ENCODE measurements at places on chromosomes 11 and 22.
A peak's percentile ranks its signal among the peaks of the same experiment; 100 is the strongest.

- DNase-seq, result peak; percentile 93
Measured at GRCh38 chr22:24697621-24698082, 76.9 kb downstream of the PIWIL3 start.

- no peak for DNase-seq
Measured at GRCh38 chr11:32571039-32571438, 12.6 kb upstream of the EIF3M start.

- no peak for DNase-seq
Measured at GRCh38 chr11:119839476-119840133, 110.6 kb upstream of the NECTIN1 start.

- DNase-seq, result no peak
Measured at GRCh38 chr11:38814670-38815069, 2216.6 kb upstream of the RAG2 start.

- DNase-seq, result no peak
Measured at GRCh38 chr11:76086743-76087635, 119.3 kb downstream of the WNT11 start.

GRCh38 chr22:20509344-20510047 lies 2.1 kb downstream of the MED15 start:
- DNase-seq, result no peak

GRCh38 chr11:44333271-44334218 lies 23.6 kb upstream of the ALX4 start:
- no peak for DNase-seq

- no peak for DNase-seq
Measured at GRCh38 chr11:95559899-95560298, 229.7 kb downstream of the FAM76B start.

DNA sequence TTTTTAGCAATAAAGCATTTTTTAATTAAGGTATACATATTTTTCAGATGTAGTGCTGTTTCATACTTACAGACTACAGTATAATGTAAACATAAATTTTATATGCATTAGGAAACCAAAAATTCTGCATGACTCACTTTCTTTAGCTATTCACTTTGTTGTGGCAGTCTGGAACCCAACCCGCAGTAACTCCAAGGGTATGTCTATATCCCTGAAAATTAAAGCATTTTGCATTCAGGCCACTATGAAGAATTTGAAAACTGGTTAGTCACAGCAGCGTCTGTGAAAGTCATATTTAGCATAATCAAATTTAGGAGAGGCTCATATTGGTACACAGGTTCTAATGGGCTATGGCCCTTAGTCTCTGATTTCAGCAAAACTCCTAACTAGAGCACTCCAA lies 46.8 kb downstream of the BBOX1 start:
- no peak for DNase-seq

GRCh38 chr11:127136438-127136837 lies 135.9 kb upstream of the KIRREL3 start:
- no peak for DNase-seq

- DNase-seq, result no peak
Measured at GRCh38 chr11:111707039-111707690, 59.0 kb downstream of the PPP2R1B start.

GRCh38 chr11:2655016-2655719 lies 44.6 kb downstream of the KCNQ1OT1 start:
- no peak for DNase-seq

DNA sequence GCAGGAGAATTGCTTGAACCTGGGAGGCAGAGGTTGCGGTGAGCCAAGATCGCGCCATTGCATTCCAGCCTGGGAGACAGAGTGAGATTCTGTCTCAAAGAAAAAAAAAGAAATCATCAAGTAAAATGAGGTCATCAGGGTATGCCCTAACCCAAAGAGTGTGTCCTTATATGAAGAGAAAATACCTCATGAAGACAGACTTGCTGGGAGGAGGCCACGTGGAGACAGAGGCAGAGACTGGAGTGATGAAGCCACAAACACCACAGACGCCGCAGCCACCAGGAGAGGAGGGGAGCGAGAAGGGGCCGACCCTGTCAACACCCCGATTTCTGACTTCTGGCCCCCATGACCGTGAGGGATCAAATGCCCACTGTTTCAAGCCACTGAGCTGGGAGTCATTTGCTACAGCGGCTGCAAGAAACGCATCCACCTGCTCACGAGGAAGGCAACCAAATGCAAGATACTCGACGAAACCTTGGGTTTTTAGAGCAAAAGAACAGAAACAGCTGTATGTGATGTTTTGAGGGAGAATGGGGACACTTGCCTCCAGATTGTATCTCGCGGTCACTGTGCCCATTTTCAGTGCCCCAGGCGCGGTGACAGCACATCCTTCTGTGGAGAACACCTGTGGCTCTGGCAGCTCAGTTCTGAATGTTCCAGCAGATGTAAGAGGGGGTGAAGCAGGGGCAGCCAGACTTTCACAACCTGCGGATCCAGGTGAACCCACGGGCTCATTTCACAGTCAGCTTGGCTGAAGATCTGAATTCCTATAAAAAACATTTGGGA lies 1317.2 kb downstream of the TBC1D22A start:
- DNase-seq, result no peak

DNA sequence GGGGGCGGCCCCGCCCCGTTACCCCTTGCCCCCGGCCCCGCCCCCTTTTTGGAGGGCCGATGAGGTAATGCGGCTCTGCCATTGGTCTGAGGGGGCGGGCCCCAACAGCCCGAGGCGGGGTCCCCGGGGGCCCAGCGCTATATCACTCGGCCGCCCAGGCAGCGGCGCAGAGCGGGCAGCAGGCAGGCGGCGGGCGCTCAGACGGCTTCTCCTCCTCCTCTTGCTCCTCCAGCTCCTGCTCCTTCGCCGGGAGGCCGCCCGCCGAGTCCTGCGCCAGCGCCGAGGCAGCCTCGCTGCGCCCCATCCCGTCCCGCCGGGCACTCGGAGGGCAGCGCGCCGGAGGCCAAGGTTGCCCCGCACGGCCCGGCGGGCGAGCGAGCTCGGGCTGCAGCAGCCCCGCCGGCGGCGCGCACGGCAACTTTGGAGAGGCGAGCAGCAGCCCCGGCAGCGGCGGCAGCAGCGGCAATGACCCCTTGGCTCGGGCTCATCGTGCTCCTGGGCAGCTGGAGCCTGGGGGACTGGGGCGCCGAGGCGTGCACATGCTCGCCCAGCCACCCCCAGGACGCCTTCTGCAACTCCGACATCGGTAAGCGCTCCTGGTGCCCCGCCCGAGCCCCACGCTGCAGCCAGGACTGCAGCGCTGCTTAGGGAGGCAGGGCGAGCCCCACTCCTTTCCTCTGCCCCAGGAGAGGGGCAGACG lies at the start of gene TIMP3:
Gene TIMP3 (plus strand): TSS at position 169 of the 700 bp plus-strand sequence. CDS start 297 bp downstream, at position 466.
- no peak for DNase-seq

DNA sequence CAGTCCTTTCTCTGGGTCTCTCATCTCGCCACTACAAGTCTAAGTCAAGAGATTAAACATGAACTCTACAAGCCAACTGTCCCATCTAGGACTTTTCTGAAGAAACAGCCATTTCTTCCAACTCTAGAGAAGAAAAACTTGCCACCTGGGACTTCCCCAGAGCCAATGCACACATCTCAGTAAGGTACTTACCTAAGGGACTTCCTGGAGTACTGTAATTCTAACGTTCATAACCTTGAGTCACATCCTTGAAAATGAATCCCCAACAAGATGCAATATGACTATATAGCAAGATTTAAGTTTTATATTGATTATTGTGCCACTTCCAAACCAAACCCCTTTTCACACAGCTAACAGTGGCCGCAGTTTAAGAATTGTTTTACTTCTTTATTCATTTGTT lies 11.9 kb upstream of the ISX start:
- DNase-seq, result no peak

DNA sequence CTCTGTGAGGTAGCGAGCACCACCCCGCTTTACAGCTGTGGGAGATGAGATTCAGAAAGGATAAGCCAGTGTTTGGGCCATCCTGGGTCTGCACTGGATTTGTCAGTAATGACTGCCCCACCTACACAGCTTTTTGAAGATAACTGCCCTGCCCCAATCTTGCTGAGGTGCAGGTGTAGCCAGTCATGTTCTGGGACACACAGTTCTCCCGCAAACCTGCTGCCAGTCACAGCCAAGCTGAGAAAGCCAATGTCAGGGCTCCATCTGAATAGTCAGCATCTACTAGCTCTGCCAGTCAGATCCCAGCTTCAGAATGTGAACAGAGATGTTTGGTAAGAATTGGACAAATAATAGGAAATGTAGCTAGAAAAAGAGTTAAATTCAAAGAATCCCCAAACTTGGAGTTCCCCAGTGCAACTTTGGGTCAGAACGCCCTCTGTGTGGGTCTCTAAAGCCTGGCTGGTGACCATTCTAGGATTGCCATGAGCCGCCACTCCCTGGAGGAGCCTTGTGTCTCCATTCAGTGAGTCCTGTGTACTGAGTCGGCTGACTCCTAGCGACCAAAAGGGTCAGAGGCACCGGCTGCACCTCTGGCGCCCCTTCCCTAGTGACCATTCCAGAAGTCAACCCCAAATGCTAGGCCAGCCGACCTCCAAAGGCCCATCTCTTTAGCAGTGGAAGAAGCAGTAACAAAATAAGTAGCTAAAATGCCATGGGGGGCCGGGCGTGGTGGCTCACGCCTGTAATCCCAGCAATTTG lies 2.4 kb upstream of the MB start:
- no peak for DNase-seq

- no peak for DNase-seq
Measured at GRCh38 chr11:95595541-95595940, 194.0 kb downstream of the FAM76B start.

- peak; percentile 31 for DNase-seq
Measured at GRCh38 chr11:87878373-87878825, 296.8 kb downstream of the RAB38 start.

- DNase-seq, result no peak
Measured at GRCh38 chr11:1810761-1811160, 24.0 kb upstream of the SYT8 start.

DNA sequence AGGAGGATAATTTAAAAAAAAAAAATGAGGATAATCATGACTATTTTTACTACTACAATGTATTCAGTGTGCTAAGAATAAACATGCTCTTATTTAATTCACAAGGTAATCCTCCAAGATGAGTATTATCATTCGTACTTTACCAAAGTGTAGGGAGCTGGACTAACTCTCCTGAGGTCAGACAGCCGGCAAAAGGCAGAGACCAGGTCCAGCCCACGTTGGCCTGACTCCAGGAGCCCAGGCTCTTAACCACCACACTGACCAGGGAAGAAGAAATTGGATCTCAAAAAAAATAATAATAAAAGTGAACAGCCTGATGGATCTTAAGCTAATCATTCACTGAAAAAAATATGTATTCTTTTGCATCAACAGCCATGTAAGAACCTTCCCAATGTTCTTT lies 25.2 kb downstream of the PLAAT3 start:
- no peak for DNase-seq

DNA sequence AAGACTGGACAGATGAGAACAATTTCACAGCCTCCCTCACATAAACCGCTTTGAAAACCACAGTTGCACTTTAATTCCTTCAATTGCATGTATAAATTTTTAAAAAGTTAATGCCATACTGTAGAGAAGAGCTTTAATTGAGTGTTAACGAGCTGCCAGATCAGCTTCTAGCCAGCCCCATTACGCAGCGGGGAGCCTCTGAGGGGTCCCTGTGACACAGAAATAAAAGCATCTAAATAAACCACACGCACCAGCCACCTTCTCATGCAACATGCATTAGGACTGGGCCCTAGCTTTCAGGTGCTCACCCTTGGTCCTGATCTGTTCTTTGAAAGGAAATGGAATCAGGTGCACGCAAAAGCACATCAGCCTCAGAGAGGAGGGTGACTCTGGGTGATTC lies 111.7 kb downstream of the SPATA19 start:
- DNase-seq, result no peak

- DNase-seq, result no peak
Measured at GRCh38 chr11:28939381-28939780, 831.2 kb downstream of the METTL15 start.

GRCh38 chr11:47558695-47559094 lies 5.8 kb upstream of the CELF1 start:
- DNase-seq, result no peak

GRCh38 chr22:38246692-38247091 lies 26.1 kb downstream of the TMEM184B start:
- DNase-seq, result no peak

DNA sequence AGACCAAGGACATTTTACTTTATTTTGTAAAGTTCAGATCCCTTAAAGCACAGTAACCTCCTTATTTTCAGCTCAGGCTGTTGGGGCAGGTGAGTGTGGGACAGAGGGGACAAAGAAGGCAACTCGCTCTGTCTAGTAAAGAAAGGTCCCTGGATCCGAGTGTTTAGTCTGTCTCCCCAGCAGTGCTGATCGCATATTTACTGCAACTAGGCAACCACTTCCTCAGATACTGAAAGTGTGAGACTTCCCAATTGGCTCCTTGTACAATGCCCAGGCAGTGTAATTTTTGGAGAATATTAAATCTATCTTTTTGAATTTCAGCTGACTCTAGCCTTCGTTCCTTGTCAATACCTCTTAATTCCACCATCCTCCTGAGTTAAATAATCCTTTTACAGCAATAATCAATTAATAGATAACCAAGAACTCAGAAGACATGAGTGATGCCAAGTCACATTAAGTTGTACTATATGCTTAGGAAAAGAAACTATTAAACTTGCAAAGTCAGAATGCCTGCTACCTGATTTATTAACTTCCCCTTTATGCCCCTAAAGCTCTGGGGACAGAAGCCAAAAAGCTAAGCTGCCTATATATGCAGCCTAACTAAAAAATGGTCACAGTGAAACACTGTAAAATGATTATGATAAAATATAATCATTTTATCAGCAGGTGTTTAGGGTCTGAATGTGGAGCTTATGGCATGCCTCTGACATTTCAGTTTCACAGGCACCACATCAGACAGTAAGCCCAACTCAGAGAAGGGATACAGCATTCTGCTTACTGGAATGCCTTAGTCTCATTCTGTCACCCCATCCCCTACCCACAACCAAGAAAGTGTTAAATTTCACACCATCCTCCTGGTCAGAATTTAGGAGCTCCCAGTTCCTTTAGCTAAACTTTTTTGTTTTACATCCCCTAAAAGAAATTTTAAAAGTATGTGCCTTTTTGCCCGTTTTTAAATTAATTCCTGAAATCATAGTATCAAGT lies 138.7 kb downstream of the TRIM44 start:
- DNase-seq, result no peak

- DNase-seq, result no peak
Measured at GRCh38 chr22:47587861-47588577, 825.6 kb downstream of the TBC1D22A start.

Measured in NCI-H2171 treated with DMSO at 0.1 percent for 48 hours (cell line).